ENCODE measurements at places on chromosomes 13 and 19.

DNA sequence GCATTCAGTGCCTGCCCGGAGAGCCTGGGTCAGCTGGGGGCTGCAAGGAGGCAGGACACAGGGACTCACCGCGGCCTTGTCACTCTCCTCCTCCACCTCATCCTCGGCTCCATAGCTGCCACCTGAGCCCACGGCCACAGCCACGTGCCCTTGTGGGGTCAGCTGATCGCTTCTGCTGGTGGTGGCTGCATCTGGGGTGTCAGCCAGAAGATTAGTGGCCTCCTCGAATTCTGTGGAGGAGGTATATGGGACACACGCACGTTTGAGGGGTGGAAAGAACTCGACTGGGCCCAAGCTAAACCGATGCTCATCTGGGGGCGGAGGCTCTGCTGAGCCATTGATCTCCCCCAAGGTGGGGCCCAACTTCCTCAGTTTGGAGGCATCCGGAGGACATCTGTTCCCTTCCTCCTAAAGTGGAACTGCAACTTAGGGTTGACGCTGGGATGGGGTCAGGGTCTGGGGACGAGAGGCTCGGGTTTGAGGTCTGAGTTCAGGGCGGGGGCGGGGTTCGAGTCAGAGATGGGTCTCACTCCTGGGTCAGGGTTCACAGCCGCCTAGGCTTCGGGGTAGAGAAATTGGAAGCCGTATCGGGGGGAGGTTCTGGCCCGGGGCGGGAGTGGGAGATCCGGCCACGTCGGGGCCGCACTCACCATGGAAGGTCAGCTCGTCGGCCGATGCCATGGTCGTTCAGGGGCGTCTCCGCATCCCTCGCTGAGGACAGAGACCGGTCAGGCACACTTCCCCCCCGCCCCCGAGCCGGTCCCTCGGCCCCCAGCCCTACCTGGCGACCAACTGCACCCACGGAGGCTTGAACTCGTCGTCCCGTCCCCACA is 493 bp downstream of the YIPF2 start:
- DNase-seq, result no peak

GRCh38 chr19:47464675-47465419 is 6.8 kb downstream of the SLC8A2 start:
- DNase-seq, result no peak

DNA sequence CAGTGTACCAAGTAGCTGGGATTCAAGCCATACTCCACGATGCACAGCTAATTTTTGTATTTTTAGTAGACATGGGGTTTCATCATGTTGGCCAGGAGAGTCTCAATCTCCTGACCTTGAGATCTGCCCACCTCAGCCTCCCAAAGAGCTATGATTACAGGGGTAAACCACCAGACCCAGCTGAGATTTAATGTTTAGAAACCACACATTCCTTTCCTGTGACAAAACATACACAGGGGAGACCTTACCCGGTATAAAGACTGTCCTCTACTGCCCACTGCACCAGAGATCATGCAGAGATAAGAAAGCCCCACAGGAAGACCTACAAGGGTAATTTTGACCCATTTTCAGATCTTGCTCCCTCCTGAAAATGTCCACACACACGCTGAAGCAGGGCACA is 22.8 kb upstream of the ZNF83 start:
- DNase-seq, result no peak

GRCh38 chr19:54316746-54317107 is 3.8 kb upstream of the LILRA5 start:
- no peak for DNase-seq

DNA sequence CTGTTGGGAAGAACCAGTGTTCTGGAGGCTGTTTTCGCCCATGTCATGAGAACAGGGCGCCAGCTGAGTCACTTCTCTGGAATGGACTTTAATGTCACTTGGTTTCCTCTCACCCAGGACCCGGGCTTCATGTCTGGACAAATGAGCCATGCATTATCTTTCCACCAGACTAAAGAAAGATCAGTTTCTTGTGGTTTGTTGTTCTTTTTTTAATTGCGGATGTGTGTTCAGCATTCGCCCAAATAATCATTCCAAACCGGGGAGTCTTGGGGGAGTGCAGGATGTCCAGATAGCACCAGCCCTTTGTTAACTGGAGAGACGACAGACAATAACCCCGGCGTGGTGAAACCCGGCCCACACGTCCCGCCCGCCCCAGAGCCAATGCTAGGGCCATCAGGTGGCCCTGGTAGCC is 102.5 kb downstream of the COL4A2 start:
- no peak for DNase-seq
